Activated CD4-positive, alpha-beta memory T cell treated with anti-CD3 and anti-CD28 coated beads for 36 hours (primary cell): ENCODE measurements at places on chromosomes 4 and X.

DNA sequence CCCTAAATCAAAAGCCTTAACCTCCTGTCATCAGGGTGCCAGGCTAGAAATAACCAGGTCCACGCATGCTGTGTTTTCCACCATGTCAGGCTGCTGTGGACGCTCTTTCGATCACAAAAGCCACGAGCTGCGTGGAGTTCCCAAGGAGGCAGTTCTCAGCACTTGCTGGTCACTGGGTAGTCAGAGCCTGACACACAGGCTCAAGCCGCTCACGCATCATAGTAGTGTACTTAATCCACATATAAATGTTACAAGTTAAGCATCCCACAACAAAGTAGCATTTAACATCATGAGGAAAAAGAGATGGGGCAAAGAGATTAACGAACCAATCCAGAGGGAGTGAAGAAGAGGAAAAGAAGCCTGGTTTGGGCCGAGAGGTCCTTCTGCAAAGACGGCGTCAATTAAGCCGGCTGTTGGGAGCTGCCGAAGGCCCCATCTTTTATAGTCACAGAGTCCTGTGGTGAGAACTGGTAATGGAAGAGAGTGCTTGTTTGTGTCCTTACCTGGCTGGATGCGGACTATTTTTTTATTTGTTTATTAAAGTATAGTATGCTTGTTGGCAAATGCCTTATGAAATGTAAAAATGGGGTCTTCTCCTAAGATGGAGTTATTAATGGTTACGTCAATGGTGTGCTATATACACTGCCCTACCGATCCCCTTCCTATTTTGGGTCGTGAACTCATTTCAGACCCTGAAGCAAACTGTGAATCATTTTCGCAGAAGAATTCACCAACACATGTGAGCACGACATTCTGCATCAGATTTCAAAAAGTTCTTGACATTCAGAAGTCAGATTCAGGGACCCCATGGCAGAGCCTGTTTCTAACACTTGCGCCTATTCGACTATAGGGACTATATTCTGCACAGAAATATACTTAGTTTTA lies 675 bp downstream of the PRIMPOL start:
- peak; percentile 48 for DNase-seq

DNA sequence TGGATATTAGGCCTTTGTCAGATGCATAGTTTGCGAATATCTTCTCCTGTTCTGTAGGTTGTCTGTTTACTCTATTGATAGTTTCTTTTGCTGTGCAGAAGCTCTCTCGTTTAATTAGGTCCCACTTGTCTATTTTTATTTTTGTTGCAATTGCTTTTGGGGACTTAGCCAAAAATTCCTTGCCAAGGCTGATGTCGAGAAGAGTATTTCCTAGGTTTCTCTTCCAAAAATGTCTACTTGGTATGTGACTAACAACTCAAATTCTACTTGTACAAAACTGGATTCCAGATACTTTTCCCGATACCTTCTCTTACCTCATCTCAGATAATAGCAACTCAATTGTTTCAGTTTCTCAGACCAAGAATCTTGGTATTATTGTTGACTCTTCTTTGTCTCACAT lies 142.4 kb upstream of the GLRA2 start:
- DNase-seq, result no peak

DNA sequence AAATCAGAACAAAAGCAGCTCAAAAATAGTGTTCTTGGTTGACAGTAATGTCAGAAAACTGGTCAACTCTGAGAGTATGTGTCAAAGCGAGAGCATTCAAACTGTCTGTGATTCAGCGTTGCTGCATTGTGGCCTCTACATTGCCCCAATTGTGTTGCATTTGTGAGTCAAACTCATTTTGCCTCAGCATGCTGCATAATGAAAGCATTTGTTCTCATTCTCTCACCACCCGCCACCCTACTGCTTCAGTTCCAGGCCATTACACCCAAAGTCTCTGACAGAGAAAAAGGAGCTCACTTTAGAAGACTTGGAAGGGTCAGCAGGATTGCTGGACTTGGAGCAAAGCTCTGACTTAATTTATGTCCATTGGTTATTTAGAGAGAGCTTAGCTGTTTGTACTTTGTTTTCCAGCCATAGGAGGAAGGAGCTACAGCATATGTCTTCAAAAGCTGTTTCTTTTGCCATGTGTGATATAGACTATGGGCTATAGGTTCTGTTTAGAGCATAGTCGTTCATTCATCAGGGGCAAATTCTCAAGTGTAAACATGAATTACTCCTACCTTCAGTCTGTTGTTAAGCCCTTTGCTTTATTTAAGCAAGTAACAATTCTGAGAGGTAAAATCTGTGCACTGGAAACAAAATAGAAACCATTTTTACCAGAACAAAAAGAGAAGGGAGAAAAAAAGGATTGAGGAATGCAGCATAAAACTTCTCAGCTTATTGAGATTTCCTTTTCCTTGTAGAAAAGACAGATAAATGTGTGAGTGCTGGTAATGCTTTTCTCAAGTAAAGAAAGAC lies 153.4 kb upstream of the ANK2 start:
- peak; percentile 21 for DNase-seq

- DNase-seq, result no peak
Observed at GRCh38 chr4:186598686-186599085, 43.3 kb upstream of the MTNR1A start.

GRCh38 chr4:184583738-184584502 lies 65.3 kb downstream of the CASP3 start:
- peak; percentile 39 for DNase-seq

- no peak for DNase-seq
Observed at GRCh38 chr4:101287324-101287723, 60.0 kb downstream of the PPP3CA start.

DNA sequence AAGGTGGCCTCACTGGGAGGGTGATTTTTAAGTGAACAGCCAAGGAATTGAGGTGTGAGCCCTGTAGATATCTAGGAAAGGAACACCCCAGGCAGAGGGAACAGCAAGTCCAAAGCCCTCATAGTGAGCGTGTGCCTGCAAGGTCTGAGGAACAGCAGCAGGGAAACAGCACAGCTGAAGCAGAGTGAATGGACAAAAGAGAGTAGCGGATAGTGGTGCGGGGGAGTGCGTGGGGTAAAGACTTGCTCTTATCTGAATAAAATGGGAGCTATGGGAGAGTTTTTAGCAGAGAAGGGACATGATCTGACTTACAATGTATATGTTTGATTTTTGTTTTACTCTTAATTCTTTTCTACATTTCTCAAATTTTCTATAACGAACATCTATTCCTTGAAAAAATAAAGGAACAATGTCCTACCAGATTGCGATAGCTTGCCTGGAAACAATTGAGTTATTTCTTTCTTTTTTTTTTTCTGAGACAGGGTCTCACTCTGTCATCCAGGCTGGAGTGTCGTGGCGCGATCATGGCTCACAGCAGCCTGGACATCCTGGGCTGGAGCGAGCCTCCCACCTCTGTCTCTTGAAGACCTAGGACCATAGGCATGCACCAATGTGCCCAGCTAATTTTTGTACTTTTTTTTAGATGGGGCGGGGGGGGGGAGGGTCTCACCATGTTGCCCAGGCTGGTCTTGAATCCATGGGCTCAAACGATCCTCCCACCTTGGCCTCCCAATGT lies 19.5 kb upstream of the HADH start:
- DNase-seq, result no peak

GRCh38 chrX:30892591-30892990 lies 3.5 kb upstream of the TAB3 start:
- no peak for DNase-seq

GRCh38 chr4:159137176-159137575 lies 34.3 kb downstream of the RAPGEF2 start:
- DNase-seq, result no peak

DNA sequence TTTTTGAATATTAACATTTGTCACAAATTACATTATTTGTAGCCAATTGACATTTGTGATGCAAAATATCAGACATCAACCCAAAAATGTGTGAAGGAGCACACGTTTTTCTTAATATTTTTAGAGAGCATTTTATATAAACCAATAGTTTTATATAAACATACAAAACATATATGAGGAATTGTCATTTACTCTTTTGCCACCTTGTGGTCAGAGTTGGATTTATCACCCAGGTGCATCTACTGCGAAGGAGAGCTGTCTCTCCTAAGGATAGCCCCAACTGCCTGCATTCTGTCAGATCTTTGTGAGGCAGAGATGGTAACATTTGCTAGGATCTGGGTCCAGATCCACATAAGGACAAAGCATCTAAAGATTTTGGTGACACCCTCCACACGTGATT lies 2.5 kb upstream of the USP27X start:
- peak; percentile 11 for DNase-seq

GRCh38 chr4:151575646-151576045 lies 166.7 kb downstream of the FHIP1A start:
- DNase-seq, result no peak

- no peak for DNase-seq
Observed at GRCh38 chr4:161564230-161564834, 599.5 kb downstream of the FSTL5 start.

DNA sequence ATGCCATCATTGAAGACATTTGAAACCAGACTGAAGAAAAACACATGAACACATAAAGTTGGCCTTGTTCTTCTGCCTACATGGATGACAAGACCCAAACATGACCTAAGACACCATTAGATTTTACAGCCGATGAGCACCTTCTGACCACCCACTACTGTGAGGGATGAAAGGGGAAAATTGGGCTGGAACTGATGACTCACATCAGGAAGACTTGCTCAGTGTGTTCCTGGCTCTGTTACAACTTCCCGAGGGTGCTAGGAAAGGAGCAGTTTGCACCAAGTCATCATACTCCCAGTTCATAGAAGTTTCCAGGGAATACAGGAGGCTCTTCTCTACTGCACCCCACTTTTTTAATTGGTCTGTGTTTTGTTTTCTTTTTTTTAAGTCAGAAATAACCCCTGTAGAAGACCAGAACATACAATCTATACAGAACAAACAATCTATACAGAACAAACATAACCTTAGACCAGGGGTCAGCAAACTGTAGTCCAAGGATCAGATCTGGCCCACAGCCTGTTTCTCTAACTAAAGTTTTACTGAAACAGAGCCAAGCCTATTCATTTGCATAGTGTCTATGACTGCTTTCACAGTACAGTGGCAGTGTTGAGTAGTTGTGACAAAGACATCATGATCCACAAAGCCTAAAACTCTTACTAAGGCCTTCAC lies 25.3 kb downstream of the BTC start:
- DNase-seq, result no peak

- DNase-seq, result peak; percentile 50
Observed at GRCh38 chrX:54495814-54496516, at the start of gene FGD1. FGD1 (minus strand) TSS chrX:54496234; CDS start chrX:54495432, 802 bp downstream.

DNA sequence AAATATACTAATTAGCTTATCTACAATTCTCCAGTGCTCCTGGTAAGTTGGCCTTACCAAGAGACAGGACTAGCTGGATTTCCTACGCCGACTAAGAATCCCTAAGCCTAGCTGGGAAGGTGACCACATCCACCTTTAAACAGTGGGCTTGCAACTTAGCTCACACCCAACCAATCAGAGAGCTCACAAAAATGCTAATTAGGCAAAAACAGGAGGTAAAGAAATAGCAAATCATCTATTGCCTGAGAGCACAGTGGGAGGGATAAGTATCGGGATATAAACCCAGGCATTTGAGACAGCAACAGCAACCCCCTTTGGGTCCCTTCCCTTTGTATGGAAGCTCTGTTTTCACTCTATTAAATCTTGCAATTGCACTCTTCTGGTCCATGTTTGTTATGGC lies 1025.0 kb downstream of the RAB28 start:
- DNase-seq, result no peak

DNA sequence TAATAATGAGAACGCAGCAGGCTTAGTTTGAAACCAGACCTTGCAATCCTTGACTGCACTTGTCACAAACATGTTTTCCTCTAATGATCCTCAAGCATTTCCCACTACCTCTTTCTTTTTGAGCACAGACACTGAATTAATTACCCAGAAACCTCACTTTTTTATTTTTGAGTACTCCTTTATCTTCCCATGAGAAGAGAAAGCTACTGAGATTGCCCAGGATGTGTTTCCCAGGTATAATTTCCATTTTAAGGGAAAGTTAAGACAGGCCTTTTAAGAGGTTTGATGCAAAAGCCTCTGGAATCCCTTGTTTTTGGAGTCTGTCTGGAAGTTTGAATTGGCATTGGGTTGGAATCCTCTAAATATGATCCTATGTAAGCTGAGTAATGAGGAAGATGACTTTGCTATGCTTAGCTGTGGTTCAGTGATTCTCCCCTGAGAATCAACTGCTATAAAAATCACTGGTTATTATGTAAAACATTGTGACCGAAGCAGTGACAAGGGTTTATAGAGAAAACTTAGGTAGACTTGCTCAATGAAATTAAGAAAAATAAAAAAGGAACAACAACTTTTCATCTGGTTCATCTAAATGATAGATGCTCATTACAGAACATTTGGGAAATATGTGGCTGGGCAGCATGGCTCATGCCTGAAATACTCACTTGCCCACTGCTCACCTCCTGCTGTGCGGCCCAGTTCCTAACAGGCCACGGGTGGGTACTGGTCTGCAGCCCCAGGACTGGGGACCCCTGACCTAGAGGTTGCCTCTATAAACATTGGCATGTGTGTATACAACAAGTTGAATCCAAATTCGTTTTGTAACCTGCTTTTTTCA lies 10.8 kb upstream of the RHOH start:
- DNase-seq, result no peak

GRCh38 chr4:55410431-55410830 lies 14.7 kb downstream of the TMEM165 start:
- no peak for DNase-seq

DNA sequence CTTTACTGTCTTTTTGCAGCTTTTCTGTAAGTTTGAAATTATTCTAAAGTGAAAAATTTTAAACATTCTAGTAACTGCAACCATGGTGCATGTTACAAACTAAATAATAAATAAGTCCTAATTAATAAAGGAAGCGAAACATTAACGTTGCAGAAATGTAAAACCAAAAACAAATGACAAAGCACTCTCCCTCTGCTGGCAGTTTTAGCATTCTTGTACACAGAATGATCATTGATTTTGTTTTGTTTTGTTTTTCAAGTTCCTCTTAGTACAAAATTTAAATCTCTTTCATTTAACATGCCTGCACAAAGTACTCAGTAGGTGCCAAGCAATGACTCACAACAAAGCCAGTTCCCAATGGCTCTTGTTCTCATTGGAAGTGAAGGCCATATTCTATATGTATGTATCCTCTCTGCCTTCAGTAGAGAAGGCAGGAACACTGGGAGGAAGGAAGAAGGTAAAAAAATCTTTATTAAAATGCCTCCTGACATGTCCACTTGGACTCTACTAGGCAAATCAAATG lies 13.7 kb upstream of the TMSB4X start:
- no peak for DNase-seq

GRCh38 chr4:159600061-159600460 lies 497.2 kb downstream of the RAPGEF2 start:
- DNase-seq, result no peak

GRCh38 chrX:22399437-22400192 lies 126.9 kb downstream of the CBLL2 start:
- DNase-seq, result no peak
